ENCODE measurements at places on chromosomes 11 and 22. TPM values are rescaled to one million over a fixed set of nuclear protein-coding genes. Genes with fewer than 3 reads are reported as not detected.

- peak; percentile 78 for DNase-seq
These were observed 6.4 kb upstream of the MFRP start for GRCh38 chr11:119352857-119353260.

MOV10L1 gene
- 0.62 TPM for total RNA-seq

GRCh38 chr11:28878025-28878424, 769.8 kb downstream of the METTL15 start:
- no peak for DNase-seq

- DNase-seq: no peak
These were observed 38.2 kb downstream of the RNF141 start for GRCh38 chr11:10502770-10503169.

OR10AG1 gene
- not detected for total RNA-seq

SF3B2 gene
- total RNA-seq: 84.4 TPM

GRCh38 chr22:38699784-38700183, 959 bp downstream of the JOSD1 start:
- no peak for DNase-seq

TMEM121B gene
- total RNA-seq: 0.56 TPM

HINFP gene
- 11.4 TPM for total RNA-seq

- no peak for DNase-seq
These were observed 25.3 kb downstream of the SIK2 start for GRCh38 chr11:111627591-111627990.

RIMBP3C gene
- total RNA-seq: not detected

DNA sequence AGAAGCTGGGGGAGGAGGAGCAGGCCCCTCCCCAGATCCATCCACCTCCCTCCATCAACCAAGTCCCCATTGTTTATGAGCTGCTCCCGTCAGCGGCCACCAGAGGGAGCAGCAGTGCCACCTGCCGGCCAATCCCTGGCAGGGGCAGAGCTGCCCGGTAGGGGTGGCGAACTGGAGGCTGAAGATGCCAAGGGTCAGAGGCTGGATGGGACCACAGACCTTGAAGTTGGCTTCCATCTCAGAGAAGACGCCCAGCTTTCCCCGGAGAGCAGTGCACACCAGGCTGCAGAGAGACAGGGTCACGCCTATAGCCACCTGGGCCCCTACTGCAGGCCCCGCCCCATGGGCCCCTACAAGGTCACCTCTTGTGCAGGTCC, 3.6 kb downstream of the FIBP start:
- peak; percentile 92 for DNase-seq

DNA sequence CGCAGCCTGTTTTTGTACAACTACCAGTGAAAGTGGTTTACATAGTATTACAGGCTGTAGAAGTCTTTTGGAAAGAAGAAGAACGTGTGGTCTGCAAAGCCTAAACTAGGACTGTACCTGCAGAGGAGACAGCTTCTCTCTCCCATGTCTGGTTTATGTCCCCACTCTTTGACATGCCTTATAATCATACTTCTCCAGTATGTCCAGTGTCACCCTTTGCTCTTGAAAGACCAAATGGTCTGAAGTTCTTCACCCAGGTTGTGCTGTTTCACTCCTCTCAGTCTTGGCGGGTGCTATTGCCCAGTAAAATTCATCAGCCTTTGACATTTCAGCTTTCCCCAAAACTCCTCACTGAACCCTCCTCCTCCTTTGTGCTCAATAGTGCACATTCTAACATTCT, 676.0 kb upstream of the TENM4 start:
- no peak for DNase-seq

RTN4RL2 gene
- total RNA-seq: 0.65 TPM

DNA sequence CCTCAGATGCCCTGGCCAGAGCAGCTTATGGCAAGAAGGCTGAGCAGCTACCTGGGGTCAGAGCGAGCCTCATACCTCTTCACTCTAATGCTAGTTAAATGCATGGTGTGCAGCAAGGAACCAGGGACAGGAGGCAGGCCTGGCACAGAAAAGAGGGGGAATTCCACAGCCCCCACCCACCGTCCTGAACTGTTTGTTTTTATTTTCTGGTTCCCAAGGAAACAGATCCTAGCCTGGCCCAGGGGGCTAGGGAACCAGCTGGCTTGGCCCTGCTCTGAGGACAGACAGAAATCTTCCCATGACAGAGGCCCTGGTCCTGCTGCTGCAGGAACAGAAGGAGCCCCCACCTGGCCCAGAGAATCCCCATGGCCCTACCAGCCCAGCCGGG, 40.4 kb downstream of the SLCO2B1 start:
- DNase-seq: no peak

GRCh38 chr11:73404048-73404447, 27.8 kb downstream of the RELT start:
- peak; percentile 74 for DNase-seq

DNA sequence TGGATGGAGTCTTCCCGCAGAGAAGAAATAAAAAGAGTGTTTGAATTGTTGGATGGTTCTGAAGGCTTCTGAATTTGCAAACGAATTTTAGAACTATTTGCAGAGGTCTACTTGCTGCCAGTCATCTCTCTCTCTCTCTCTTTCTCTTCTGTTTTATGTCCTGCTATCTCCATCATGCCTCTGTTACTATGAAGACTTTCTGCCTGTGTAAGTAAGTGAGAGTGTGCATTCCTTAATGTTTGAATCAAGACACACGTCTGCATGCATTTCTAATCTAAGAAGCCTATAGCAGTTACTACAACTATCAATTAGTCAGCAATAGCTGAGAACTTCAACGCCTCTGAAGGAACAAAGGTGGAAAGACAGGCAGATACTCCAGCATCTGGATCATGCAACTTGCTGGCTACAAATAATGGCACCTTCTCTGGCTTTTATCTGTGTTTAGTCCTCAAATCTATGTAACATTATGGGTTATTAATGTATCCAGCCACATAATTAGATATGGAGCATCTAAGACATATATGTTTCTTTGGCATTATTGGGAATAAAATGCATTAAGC, 191.5 kb upstream of the BLID start:
- no peak for DNase-seq

- DNase-seq: no peak
These were observed 14.9 kb upstream of the MS4A4A start for GRCh38 chr11:60265373-60266214.

DNA sequence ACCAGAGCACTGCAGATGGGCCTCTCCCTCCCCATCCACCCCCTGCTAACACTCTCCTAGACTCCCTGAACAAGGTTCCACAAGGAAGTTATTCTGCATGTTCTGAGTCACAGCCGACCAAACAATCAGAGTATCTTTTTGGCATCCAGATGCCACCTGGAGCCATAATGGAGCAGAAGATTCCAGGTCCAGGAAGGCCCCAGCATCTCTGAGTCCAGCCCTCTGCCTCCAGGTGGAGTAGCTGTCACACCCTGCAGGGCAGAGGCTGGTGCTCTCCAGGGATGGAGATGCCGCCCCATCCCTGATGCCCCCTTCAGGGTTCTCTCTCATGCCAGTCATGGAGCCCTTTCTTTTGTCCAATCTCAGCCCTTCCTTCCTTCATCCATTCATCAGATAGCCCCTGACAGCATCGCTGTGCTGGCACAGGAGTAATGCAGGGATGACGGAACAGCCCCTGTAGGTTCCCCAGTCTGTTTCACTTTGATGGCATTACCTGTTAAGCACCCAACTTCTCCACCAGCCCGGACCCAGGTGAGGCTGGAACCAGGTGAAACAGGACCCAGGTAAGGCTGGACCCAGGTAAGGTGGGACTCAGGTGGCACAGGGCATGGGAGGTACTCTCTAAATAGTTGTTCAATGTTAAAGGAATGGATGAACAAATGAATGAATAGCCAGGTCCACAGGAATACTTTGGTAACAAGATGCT, 20.1 kb upstream of the TSKU start:
- DNase-seq: no peak

DNA sequence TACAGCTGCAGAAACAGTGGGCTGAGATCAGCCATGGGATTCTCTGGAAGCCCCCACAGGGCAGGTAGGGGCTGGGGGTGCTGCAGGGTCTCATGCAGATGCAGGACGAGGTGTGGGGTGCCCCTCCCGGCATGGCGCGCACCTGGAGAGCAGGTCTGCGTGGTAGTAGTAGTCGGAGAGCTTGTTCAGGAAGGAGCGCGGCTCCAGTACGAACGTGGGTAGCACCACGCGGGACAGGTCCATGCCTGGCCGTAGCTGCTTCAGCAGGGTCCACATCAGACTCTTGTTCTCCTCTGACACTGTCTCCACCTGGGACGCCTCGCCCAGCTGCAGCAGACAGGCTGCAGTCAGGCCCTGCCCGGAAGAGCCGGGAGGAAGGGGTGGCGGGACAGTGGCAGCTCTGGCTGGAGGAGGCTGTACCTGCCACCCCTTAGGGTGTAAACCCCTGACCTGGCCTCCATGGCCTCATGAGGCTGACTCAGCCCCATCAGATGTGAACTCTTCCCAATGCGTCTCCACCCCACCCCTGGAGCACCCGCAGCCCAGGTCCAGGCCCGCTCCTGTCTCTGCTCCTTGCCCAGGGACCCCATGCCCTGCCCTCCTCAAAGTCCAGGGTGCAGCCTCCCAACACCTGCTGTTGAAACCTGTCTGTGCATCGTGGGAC, 47.0 kb upstream of the CARS1 start:
- DNase-seq: peak; percentile 42

DNA sequence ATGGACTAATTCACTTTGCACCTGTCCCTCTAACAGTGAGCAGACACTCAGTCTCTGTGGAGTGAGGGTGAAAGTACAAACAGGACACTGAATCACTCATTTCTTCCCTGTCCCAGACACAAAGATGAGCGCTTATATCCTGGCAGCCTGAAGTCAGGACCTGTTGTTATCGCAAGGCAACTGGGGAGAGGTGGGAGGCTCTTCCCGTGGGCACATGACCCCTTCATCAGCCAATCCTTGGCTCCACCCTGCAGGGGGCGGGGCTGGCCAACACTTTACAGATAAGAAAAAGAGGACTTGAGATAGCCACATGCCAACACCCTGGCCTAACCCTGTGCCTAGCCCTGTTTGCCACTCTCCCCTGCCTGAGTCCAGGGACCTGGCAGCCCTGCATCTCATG, 29.5 kb upstream of the TESMIN start:
- peak; percentile 88 for DNase-seq

- no peak for DNase-seq
These were observed 876 bp downstream of the NFRKB start for GRCh38 chr11:129894278-129895125.

DNA sequence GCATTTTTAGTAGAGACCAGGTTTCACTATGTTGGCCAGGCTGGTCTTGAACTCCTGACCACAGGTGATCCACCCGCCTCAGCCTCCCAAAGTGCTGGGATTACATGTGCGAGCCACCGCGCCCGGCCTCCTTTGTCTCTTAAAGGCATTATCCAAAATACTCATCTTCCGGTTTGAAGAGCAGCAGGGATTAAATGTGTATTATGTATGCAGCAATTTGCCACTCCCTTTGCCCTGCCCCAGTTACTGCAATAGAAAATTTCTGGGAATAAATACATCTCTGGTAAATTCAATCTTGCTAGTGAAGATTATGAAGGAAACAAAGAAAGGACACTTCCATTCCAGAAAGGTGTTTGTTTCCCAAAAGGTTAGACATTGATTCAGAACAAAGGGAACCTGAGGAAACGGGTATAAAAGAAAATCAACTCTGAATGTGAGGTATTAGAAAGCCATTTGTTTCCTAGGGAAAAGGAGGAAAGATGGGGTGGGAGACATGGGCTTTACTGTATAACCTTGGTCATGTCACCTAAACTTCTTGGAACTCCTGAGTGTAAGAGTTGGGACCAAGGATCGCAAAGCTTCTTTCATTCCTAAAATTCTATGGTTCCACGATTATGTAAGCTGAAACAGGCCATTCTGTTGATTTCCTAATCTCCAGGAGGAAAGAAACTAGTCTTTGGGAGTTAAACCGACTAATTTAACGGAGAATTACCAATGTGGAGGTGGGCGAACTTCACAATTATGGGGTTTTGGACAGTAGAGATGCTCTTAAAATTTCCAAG, 959 bp upstream of the HIPK3 start:
- no peak for DNase-seq

GRCh38 chr22:23684026-23684425, 6.8 kb upstream of the RGL4 start:
- no peak for DNase-seq

TCN1 gene
- total RNA-seq: not detected

DNA sequence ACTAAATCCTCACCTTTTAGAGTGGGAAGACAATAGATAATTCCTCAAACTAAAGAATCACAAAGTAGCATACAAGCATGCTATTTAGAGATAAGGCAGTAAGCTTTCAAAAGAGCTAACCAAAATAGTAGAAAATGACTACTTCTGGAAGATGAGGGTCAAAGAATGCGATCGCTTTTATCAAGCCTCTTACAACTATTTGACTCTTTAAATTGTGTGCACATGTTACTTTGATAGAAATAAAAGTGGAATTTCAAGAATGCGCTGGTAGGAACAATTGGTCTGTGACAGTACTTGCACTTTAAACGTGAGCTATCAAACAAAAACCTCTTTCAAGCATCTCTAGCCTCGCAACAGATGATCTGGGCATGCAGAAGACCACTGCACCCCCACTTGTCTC, 97.3 kb downstream of the COMMD9 start:
- no peak for DNase-seq

DNA sequence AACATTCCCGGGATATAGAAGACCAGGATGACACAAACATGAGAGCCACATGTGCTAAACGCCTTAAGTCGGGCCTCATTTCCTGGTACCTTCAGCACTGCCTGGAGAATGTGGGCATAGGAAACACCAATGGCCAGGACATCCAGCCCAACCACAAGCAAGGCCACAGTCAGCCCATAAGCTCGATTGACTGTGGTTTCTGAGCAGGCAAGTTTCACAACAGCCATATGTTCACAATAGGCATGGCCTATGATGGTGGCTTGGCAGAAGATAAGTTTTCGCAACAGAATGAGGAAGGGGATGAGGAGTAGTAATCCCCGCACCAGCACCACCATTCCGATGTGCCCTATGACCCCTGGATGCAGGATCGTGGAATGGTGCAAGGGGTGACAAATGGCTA, 26.9 kb upstream of the OR56A1 start:
- no peak for DNase-seq

SCGB1C1 gene
- not detected for total RNA-seq

GRCh38 chr11:111395749-111396148, 16.7 kb upstream of the POU2AF1 start:
- no peak for DNase-seq

VSIG10L2 gene
- not detected for total RNA-seq

GRCh38 chr11:34198523-34198922, 93.1 kb downstream of the NAT10 start:
- DNase-seq: no peak

MMP13 gene
- total RNA-seq: not detected

- no peak for DNase-seq
These were observed 473.4 kb downstream of the MN1 start for GRCh38 chr22:27327981-27328721.

GRCh38 chr11:69280994-69281393, 13.0 kb upstream of the MYEOV start:
- peak; percentile 72 for DNase-seq

Measured in right cardiac atrium (tissue), 5 donors.